ENCODE measurements at places on chromosomes 3 and 15.

DNA sequence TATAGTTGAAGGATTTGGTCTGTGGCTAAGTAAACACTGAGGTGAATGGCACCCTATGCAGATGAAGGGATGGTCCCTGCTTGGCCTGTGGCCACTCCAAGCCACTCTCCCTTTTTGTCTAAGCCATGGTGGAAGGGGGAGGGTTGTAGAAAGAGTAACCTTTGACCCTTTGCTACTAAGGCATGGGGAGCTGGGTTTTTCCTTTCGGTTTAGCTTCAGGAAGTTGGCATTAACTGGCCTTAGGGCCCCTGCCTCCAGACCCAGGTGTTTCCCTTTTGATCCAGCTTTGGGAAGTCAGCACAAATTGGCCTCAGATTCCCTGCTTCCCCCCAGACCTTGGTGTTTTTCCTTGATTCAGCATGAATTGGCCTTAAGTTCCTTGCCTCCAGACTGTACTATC is 49.5 kb downstream of the EFCAB12 start:
- DNase-seq, result no peak

GRCh38 chr15:57205996-57206395 is 170.3 kb upstream of the CGNL1 start:
- DNase-seq, result no peak

DNA sequence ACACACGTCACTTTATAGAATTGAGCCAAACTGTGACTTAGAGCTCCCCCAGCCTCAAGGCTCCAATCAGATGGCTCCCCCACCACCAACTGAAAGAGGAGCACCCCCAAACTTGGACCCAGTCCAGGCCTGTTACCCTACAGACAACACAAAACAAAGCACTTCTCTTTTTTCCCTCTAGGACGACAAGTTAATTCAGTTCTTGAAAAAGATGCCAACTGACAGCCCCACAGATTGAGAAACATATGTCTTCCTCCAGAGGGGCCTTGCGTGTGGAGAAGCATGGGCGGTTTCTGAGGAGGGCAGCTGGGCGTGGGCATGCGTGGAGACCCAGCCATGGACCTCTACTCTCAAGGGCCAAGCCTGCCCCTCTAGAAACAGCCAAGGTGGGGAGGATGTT is 229.5 kb downstream of the SHQ1 start:
- DNase-seq, result peak; percentile 24

- DNase-seq, result no peak
Measured at GRCh38 chr3:14561051-14561960, 21.2 kb upstream of the GRIP2 start.

DNA sequence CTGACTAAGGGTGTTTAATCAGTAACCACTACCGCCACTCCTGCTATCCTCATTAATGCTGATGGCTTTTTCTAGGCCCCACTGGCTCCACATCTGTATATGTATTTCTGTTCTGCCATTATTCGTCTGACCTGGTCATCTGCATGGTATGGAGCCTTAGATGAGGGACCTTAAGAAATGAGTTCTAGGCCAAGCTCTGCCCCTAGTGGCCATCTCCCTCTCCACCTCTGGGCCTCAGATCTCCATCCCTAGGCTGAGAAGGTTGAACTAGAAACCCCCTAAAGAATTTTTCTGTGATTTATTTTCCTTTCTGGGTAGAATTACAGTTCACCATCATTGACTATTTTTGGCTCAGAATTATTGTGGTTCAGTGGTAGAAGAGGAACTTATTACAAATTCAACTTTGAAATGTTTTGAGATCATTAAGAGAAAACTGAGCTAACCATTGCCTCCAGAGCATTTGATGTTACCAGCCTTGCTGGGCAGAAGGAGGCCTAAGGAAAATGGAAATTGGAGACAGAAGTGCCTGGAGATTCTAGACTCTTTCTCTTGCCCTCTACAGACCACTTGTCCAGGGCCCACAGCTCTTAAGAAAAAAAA is 325.2 kb upstream of the NR2E3 start:
- DNase-seq, result no peak

- DNase-seq, result no peak
Measured at GRCh38 chr15:39896846-39897245, 23.2 kb downstream of the GPR176 start.

DNA sequence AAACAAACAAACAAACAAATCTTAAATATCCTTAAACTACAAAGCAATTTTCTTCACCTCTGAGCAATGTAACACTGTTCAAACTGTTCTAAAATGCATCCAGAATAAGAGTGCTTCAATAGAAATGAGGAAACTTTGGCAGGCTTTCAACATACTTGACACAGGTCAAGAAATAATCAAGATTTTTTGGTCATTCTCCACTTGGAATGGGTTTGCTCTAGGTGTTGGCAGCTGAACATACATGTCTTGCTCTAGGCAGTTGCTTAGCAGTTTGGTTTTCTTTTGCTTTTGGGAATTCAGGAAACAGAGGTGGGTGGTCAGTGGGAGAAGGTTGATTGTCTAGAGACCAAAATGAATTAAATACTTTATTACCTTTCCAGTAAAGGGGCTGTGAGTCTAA is 1.4 kb upstream of the LRRC3B start:
- DNase-seq, result no peak

GRCh38 chr3:157527131-157527881 is 24.1 kb upstream of the VEPH1 start:
- no peak for DNase-seq

All from AML-193 (cell line).